ENCODE measurements at places on chromosomes 1 and 21. TPM values are rescaled to one million over a fixed set of nuclear protein-coding genes. Genes with fewer than 3 reads are reported as not detected.
A peak's percentile ranks its signal among the peaks of the same experiment; 100 is the strongest.

DNA sequence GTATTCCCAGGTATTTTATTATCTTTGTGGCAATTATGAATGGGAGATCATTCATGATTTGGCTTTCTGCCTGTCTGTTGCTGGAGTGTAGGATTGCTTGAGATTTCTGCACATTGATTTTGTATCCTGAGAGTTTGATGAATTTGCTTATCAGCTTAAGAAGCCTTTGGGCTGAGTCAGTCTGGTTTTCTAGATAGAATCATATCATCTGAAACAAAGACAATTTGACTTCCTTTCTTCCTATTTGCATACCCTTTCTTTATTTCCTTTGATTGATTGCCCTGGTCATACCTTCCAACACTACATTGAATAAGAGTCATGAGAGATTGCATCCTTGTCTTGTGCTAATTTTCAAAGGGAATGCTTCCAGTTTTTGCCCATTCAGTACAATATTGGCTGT is 8.0 kb downstream of the OR2L3 start:
- DNase-seq = no peak

DNA sequence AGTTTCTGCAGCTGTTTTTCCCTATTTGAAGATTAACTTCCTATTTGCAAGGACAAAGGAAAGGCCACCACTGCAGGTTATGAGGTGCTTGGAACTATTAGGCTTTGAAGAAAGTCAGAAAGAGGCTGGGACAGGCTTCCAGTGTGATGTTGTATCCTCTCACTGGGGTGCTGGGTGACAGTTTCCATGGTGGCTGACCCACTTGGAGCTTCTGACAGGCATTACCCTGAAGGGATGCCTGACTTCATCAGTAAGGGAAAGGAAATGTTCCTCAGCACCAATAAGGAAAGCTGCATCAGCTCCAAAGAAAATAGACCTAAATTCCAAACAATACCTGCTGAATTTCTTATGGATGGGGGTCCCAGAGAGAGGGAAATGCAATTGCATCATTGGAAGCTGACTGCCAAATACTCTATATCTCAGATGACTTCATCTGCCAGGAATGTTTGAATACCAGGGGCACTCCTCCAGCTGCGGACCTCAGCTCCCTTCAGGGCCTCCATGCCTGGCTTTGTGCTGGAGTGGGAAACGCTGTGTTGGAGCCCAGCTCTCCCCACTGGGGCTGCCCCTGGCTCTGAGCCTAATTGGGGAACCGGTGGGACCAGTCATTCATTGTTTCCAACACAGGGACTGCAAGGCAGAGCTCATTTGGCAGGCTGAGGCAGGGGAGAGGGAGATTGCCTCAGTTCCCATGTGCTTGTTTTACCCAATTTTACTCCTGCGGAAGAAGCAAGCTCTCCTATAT is 76.6 kb downstream of the RGL1 start:
- peak; percentile 67 for DNase-seq

GRCh38 chr1:17875171-17875881 is 120.2 kb downstream of the ACTL8 start:
- DNase-seq = no peak

DNA sequence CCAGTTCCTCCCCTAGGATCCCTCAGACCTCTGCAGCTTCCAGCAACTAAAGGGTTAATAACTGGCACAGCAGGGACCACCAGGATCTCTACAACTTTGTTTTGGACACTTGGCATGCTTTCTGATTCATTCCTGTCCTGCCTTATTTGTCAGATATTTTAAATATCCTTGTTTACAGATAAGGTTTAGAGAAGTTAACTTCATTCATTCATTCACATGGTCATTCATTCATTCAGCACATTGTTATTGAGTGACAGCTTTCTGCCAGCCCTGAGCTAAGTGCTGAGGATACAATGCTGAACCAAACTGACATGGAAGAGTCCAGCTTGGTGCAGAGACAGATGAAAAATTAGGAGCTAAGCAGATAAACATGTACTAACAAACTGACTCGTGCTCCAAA is 8.8 kb upstream of the PHC2 start:
- DNase-seq = no peak

DNA sequence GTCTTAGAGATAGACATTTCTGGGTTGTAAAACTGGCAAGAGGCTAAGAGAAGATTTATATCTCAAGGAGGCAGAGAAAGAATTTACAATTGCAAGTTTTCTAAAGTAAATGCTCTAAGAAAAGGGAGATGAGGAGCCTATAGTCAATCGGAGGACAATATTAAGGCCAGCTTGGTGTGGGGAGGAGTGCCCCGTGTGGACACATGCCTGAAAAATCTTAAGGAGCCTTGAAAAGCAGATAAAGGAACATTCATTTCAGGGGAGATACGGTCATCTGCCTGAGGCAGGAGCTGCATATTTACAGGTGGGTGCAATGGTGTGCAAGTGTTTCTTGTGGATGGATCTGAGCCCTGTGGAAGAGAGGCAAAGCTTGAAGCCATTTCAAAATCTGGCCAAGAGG is 25.6 kb downstream of the FCRL2 start:
- no peak for DNase-seq

DNA sequence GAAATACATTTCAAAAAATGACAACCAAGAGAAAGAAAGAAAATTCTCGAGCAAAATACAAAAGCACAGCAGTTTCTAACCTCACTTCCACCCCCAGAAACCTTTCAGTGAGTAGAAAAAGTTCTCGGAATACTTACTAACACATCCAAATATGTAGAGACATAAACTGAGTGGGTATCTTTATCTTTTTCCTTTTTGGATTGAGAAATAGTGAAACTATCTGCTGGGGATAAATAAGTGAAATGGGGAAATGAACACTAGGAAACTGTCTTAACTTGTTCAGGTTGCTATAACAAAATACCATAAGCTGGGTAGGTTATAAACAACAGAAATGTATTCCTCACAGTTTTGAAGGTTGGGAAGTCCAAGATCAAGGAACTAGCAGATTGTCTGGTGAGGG is 72.0 kb downstream of the VCAM1 start:
- no peak for DNase-seq

GRCh38 chr1:180141381-180141934 is 13.2 kb upstream of the QSOX1 start:
- no peak for DNase-seq

- DNase-seq = no peak
These were observed at the start of gene FAM177B for GRCh38 chr1:222736972-222737371. TSS of gene FAM177B (plus strand) at chr1:222737202. CDS start at chr1:222746546, 9,344 bp downstream.

GRCh38 chr1:155079487-155080311 is 1.1 kb downstream of the EFNA3 start:
- peak; percentile 78 for DNase-seq

DNA sequence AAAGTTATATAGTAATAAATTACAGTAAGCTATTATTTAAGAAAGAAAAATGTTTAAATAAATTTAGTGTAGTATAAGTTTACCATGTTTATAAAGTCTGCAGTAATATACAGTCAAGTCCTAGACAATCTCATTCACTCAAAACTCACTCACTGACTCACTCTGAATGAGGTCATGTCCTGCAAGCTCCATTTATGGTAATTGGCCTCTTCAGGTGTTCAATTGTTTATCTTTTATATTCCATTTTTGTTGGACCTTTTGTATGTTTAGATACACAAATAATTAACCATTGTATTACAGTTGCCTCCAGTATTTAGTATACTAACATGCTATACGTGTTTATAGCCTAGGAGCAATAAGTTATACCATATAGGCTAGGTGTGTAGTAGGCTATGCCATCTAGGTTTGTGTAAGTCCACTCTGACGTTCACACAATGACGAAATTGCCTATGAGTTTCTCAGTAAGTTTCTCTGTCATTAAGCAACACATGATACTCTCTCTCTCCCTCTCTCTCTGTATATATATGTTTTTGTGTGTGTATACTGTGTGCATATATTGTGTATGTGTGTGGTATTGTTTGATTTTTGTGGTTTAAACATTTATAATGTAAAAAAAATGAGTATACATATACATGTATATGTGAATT is 161.2 kb downstream of the NCAM2 start:
- no peak for DNase-seq

GRCh38 chr1:176785791-176786190 is 322.8 kb downstream of the PAPPA2 start:
- no peak for DNase-seq

DNA sequence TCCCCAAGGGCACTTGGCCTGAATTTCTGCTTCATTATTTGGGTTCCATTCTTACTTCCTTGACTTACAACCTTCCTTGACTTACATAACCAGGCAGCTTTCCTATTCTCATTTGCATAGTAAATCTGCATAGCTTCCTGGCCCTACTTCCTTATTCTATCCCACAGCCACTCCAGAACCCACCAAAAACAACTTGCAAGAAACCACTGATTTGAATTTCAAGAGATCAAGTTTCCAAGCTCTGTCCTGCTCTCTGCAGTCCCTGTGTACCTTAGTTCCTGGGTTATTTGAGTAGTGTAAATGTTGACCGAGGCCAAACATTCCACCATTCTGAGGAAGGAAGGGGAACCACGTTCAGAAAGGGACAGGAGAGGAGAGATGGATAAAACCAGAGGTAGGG is 603.3 kb downstream of the PTPRC start:
- no peak for DNase-seq

GRCh38 chr1:226688056-226688748 is 50.9 kb downstream of the ITPKB start:
- DNase-seq = no peak

- no peak for DNase-seq
These were observed 13.1 kb upstream of the KCNQ4 start for GRCh38 chr1:40770296-40771070.

GRCh38 chr1:177645491-177646190 is 324.2 kb downstream of the SEC16B start:
- no peak for DNase-seq

GRCh38 chr21:44996983-44997936 is 57.4 kb downstream of the SLX9 start:
- DNase-seq = peak; percentile 42

DNA sequence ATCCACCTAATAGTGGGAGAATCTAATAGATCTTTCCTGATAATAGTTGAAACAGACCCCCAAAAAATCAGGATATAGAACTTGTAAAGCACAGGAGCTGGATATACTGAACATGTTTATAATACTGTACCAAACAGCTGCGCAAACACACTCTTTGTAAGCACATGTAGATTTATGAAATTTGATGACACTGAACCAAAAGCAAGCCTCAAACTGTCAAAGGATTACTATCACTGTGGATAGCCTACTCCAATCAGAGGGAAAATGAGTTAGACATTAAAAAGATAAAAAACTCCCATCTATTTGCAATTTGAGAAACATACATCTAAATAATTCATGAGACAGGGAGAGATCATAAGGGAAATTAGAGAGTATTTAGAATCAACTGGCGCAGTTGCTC is 26.1 kb downstream of the RCAN3 start:
- no peak for DNase-seq

- DNase-seq = no peak
These were observed 28.2 kb upstream of the MPZL1 start for GRCh38 chr1:167693425-167694045.

- DNase-seq = no peak
These were observed 5.1 kb upstream of the ENAH start for GRCh38 chr1:225658041-225658440.

GRCh38 chr1:94716965-94717364 is 103.2 kb upstream of the SLC44A3 start:
- DNase-seq = no peak

DNA sequence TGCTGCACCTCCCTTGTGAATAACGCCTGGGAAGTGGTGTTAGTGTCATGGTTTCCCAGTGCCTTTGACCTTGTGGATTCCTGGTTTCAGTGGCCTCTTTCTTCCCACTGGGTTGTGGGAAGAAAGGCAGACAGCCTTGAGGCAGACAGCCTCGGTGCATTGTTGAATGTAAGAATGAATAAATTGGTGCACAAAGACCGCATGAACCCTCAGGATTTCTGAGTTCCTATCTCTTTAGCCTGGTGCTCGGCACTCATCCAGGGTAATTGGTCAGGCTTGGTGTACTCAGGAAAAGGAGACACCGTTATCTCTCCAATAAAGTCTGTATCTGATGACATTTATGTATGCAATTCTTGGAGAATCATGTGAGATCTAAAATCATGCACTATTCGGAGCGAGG is 5.1 kb downstream of the ZNF362 start:
- peak; percentile 25 for DNase-seq

DNA sequence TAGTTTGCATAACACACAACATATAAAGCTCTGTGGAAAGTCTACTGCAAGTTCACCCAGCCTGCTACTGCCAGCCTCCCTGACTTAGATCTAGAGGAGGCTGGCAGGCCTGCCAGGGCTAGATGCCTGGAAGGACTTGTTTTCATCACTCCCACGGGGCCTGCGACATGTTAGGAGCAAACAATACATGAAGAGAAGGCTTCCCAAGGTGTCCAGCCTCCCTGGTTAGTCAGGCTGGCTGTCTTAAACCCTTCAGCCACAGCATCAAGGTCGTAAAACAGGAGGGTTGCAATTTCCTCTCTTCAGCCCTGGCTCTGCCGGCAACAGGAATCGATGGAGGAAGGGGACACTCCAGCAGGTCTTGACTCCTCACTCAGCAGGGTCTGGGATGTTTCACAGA is 104.5 kb downstream of the NGF start:
- no peak for DNase-seq

GRCh38 chr1:153251988-153252387 is 7.5 kb upstream of the LORICRIN start:
- DNase-seq = no peak

DNA sequence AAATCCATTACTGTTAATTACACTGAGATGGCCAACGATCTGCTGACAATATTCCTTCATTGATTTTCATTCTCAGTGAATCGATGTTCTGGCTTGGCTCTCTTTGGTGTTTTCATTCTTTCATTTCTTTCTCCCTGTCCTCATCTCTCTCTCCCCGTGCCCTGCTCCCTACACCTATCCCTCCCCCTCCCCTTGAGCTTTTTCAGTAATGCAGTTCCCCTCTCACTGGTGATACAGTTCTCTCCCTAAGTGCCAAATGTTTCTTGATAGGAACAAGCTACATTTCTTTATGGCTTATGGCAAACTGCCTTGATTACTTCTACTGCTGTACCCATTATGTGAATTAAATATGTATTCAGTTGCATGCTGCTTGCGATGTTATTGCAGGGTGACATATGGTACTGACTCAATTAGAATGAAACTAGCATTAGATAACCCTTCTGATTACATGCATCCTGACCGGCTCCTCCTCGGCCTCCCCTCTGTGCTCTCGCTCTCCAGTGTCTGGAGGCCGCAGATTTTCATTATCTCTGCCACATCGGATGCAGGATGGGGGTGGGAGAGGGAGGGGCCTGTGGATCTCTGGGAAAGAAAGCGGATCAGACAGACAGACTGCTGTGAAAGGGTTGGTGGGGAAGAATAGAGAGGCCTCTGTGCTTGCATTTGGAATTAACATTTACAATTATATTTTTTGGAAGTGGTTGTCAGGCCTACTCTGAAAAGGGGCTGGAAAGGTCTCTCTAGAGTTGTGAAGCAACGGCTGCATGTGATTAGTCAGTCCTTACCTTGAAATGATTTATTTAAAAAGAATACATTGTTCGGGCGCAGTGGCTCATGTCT is 130.9 kb downstream of the PBX1 start:
- no peak for DNase-seq

FOXD2 gene
- 2.7 TPM for total RNA-seq

SPRR2A gene
- total RNA-seq = not detected

SPATA21 gene
- not detected for total RNA-seq

FCGR3A gene
- total RNA-seq = 116 TPM

SLAMF9 gene
- total RNA-seq = not detected

EDARADD gene
- 0.27 TPM for total RNA-seq

F13B gene
- not detected for total RNA-seq

CTSK gene
- total RNA-seq = 50.0 TPM

AADACL3 gene
- not detected for total RNA-seq

EPHA8 gene
- total RNA-seq = not detected

NAV1 gene
- 236 TPM for total RNA-seq

NTNG1 gene
- total RNA-seq = 1.0 TPM

MYCL gene
- 0.45 TPM for total RNA-seq

AGT gene
- 46.1 TPM for total RNA-seq

All from aorta (tissue), 5 donors.